ENCODE measurements at places on chromosomes 12 and 14. TPM values are rescaled to one million over a fixed set of nuclear protein-coding genes. Genes with fewer than 3 reads are reported as not detected.

NKX2-1 gene
- not detected for total RNA-seq

AJUBA gene
- 17.0 TPM for total RNA-seq

MDP1 gene
- total RNA-seq = 16.6 TPM

PLEKHG7 gene
- not detected for total RNA-seq

CEBPE gene
- total RNA-seq = not detected

AKAP3 gene
- total RNA-seq = 2.6 TPM

BCL2L2 gene
- 17.3 TPM for total RNA-seq

HOXC10 gene
- 48.6 TPM for total RNA-seq

GRCh38 chr12:53798575-53798974 is 46.8 kb upstream of the CISTR start:
- DNase-seq = no peak

DNA sequence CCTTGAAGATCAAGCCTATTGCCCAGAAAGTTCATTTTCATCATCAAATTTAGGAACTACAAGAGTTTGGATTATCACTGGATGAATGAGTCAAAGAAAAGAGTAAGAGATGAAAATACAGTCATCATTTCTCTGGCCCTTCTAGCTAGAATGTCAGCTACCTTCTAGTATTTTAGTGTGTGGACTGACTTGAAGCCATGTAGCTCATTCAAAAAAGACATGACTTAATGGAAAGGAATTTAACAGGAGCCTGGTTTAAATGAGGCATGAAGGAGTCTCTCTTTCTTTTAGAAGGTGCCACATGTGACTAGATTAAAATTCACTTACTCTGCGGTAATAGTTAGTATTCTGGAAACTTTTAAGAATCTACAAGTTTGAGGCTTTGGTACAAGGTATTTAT is 7.1 kb downstream of the PTHLH start:
- no peak for DNase-seq

- peak; percentile 71 for DNase-seq
Observed at GRCh38 chr12:120529641-120530417, 871 bp upstream of the COQ5 start.

DNA sequence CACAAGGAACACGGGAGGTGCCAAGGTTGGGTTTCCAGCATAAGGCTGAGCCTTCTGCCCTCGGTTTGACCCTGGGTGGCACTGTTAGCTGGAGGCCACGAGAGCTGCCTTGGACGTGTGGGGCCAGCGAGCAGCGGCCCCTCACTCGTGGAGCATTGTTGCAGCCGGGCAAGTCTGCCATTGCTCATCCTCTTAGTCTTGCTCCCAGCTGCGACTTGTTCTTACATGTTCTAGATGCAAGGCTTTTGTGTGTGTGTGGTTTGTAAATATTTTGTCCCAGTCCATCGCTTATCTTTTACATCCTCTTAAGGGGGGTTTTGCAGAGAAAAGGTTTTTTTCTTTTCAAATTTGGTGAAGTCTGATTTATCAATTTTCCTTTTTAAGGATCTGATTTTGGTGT is 21.1 kb upstream of the C1S start:
- DNase-seq = no peak

DNA sequence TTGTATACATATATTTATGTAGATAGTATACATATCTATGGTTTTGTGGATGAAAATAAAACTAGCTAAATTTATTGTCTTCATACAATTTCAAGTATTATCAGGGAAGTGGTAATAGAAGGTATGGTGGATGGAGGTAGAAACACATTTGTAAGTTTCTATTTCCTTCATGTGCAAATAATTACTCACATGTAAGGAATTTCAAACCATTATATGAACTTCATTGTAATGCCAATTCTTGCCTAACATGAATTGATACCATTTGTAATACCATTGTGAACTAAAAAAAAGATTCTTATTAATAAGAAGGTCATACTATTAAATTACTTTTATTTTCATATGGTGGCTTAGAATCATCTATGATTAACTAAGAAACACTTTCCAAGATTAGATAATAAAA is 20.1 kb upstream of the PPFIA2 start:
- DNase-seq = no peak

- DNase-seq = no peak
Observed at GRCh38 chr14:93744876-93745275, 43.4 kb downstream of the PRIMA1 start.

GRCh38 chr12:42386308-42386707 is 60.3 kb downstream of the PPHLN1 start:
- DNase-seq = no peak

Data from G401 (cell line).